Stimulated activated CD4-positive, alpha-beta T cell treated with anti-CD3 and anti-CD28 coated beads, Interleukin-12 subunit alpha, Interleukin-12 subunit beta, amount 100 ng/mL, for 24 hours (primary cell): ENCODE measurements at places on chromosomes 16 and 17.

- DNase-seq, result no peak
These were observed 15.1 kb downstream of the C16orf54 start for GRCh38 chr16:29730649-29731048.

DNA sequence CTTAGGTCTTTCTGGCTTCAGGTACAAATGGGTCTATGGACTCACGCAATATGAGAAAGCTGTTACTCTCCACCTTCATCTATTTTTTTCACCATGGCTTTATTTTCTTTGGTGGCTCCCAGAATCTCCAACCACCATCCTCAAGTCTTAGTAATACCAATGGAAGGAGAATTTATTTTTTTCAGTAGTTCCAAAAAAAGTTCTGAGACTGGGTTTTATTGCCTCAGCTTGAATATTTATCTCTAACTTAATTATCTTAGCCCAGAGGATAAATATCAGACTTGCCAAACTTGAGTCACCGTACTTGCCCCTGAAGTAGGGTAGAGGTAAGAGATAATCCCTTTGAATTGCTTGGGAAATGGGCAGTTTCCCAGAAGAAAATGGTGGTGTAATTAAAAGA lies 23.2 kb upstream of the CACNG3 start:
- DNase-seq, result no peak

DNA sequence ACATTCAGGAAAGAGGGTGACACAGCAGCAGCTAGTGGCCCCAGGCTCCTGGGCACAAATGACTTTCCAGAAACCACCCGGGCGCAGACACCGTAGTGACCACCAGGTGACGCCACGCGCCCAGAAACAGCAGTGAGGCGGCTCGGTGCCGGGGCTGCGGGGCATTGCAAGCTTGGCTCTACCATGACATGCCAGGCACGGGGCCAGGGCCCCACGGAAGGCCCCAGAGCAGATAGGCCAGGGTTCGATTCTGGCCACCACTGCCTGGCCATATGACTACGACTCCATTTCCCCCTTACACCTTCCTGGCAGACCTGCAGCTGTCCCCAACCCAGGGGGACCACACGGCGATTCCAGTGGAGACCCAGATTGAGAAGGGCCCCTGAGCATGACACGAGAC lies 6.7 kb downstream of the RHBDF1 start:
- peak; percentile 83 for DNase-seq

- DNase-seq, result no peak
These were observed 120.2 kb downstream of the C16orf78 start for GRCh38 chr16:49493836-49494235.

DNA sequence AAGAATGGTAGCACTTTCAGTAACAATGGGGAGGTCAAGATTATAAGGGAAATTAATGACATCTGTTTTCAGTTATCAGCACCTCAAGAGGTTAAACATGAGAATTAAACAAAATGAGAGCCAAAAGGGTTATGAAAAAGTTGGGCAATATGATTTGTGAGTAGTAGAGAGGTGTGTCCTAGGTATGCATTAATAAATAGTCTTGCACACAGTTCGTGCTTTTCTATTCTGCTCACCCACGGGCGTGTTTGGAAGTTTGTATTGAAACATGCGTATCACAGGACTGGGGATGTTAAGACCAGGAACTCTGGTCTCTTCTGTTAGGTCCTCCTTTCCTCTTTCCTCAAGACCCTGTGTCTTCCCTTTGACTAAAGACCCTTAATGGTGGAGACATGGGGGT lies 6.0 kb downstream of the BPTF start:
- DNase-seq, result no peak

DNA sequence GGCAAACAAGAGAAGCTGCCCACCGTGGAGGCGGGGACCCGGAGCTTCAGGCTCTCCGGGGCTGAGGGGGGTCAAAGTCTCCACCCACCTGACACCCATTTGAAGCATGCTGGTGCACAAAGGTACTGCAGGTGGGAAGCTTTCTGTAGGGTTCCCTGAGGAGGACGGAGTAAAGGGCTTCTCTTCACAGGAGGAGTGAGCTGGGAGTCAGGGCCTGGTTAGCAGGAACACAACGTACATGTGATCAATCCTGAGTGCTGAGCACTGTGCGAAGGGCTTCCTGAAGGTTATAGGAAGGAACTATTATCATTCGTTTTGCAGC lies 252.9 kb upstream of the RPL38 start:
- no peak for DNase-seq

DNA sequence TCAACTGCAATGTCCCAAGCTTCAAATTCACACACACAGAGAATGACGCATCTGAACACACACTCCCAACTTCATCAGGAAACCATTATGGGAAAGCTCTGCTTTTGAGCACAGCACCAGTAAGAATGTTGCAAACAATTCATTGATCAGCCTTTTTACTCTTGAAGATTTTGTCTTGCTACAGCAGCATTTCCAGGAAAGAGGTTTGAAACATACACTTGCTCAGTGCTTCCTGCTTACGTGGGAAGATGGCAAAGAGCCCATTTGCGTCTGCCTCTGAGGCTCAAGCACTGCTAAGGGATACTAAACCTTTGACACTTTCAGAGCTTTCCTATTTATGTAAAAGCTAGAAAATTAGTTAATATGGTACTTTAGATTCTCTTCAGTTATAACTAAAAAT lies 77.2 kb upstream of the MON1B start:
- no peak for DNase-seq

- no peak for DNase-seq
These were observed 487.0 kb downstream of the CDH13 start for GRCh38 chr16:83113811-83114210.

DNA sequence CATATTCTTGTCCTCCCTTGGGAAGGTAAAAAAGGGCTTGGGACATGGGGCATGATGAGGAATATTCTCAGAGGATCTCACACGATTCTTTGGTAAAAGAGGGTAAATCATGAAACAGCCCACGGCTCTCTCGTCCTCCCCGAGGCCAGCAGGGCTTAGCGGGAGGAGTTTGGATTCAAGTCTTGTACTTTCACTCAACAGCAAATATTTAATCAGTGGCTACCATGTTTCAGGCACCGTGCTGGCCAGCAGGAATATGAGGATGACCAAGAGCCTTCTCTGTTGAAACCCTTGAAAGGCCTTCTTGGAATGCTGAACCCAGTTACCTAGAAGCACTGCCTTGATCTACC lies 8.8 kb downstream of the MAP3K14 start:
- no peak for DNase-seq

DNA sequence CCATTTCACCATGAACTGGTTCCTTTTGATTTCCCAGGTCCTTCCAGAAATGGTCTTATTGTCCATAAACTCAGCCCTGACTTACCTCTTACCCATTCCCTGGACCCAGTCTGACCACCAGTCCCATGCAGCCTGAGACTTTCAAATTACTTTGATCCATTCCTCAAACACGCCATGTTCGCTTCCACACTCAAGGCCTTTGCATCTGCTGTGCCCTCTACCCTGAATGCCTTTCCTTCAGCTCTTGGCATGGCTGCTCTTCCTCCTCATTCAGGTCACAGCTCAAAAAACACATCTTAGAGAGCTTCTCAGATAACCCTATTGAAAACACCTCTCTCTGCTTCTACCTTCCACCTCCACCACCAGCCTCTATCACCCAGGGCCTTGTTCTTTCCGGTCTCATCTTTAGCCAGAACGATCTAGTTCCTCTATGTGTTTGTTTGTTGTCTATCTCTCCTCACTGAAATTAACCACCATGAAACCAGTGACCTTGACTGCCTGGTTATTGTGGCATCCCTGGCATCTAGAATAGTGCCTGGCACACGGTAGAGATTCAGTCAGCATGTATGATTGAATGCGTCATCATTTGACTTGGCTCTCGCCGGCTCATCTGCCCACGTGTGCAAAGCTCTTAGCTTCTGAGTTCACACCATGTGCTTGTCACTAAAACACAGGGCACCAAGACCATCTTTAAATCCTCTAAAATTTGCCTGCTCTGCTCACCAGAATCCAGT lies 12.8 kb downstream of the CRYM start:
- no peak for DNase-seq

GRCh38 chr17:34843682-34844081 lies 117.6 kb downstream of the CCT6B start:
- DNase-seq, result no peak

DNA sequence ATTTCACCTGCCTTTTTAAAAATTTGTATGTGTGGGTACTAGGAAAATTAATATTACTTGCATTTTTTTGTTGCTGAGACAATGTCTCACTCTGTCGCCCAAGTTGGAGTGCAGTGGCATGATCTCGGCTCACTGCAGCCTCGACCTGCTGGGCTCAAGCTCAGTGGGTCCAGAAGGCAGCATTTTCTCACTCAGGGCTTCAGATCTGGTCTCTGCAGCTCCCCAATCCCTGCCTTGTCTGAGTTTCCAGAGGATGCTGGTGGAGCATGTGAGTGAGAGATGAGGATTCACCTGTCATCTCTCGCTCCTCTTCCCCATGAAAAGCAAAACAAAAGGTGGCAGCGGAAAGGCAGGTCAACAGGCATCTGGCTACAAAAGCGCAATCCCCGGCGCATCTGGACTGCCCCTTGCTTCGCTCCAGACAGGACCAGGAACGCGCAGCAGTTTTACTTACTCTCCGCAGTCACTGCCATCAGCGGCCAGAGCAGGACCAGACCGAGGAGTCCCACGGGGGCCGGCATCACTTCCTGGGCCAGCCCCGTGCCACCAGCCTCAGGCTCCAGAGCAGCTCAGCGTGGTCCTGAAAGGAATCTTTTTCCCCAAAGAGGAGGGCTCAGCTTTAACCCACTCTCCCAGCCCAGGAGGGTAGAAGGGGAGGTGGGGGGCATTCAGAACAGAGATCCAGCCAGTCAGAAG lies 59.9 kb downstream of the LITAF start:
- no peak for DNase-seq

DNA sequence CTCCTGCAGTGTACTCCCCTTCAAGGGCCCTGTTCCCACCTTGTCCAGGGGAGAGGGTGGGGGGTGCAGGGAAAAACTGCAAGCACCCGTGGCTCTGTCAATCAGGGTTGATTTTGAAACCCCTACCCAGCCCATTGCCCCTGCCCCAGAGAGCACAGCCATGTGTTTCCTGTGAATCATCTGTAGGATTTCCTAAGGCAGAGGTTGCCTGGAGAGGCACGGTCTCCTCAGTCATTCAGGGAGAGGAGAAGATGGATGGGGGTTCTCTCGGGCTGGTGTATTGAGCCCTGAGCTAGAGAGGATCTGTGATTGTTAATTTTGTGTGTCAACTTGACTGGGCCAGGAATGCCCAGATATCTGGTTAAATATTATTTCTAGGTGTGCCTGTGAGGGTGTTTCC lies 3.5 kb upstream of the AGRP start:
- DNase-seq, result no peak

- no peak for DNase-seq
These were observed 369.1 kb downstream of the CPPED1 start for GRCh38 chr16:12434567-12434966.

DNA sequence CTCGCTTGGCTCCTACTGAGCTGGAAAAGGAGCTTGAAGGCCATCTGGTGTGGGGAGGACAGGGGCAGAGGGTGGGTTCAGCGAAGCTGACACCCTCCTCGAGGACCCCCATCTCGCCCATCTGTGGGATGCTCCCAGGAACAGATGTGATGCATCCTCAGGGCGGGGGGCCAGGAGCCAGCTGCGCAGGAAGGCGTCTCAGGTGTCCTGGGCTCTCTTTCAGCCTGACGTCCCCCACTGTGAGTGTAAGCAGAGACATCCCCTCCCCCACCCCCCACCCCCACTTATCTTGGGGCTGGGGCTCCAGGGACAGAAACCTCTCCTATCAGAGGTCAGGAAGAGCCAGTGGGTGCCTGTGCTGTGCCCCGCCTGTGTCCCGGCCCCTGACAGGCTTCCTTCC lies 16.2 kb downstream of the KIF19 start:
- no peak for DNase-seq

GRCh38 chr17:44123356-44124117 lies at the start of gene HDAC5:
Gene HDAC5, minus strand, starts transcription at chr17:44123641. Its CDS starts 6,126 bp downstream, at chr17:44117515.
- peak; percentile 92 for DNase-seq

DNA sequence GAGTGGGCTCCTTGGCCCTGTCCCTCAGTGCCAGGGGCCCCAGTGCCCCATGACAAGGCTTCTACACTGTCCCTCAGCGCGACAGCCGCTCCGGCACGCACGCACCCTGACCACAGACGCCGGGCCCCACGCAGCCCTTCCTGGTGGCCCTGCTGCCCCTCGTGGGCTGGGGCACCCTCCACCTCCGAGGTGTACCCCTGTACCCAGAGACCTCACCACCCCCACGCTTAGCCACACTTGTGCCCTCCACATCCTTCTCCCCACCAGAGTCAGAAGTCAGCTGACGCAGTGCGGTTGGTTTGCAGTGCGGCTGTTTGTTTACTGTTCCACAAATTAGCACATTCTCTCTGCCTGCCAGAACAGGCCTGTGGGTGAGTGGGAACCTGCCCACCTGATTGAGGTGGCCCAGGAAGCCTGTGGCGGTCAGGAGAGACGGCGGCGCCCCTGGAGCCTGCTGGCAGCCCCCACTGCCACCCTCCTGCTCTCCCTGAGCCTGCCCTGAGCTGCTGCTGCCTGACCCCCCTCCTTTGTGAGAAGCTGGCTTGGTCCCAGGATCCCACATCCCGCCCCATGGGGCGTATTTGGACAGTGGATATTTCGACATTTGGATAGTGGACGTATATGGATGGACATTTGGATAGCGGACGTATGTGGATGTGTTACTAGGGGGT lies 38.0 kb upstream of the CDH15 start:
- no peak for DNase-seq

- DNase-seq, result no peak
These were observed 17.7 kb downstream of the ADCY9 start for GRCh38 chr16:4098501-4098900.
